KBM-7 (cell line): ENCODE measurements at places on chromosomes 6 and 20.

DNA sequence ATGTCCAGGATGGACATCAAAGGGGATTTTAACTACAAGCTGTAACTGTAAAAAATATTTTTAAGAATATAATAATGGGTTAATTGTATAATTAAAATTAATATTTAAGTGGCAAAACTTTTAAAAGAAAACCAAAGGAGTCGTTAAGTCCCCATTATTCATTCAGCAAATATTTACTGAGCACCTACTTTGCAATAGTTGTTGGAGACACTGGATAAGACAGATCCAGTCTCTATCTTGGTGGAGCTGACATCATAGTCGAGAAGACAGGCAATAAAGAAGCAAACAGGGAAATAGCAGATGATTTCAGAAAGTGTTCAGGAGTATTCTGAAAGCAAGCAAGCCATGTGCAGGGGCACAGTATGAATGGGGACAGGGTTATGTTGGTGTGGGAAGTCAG lies 137.0 kb downstream of the CEBPB start:
- DNase-seq: no peak

DNA sequence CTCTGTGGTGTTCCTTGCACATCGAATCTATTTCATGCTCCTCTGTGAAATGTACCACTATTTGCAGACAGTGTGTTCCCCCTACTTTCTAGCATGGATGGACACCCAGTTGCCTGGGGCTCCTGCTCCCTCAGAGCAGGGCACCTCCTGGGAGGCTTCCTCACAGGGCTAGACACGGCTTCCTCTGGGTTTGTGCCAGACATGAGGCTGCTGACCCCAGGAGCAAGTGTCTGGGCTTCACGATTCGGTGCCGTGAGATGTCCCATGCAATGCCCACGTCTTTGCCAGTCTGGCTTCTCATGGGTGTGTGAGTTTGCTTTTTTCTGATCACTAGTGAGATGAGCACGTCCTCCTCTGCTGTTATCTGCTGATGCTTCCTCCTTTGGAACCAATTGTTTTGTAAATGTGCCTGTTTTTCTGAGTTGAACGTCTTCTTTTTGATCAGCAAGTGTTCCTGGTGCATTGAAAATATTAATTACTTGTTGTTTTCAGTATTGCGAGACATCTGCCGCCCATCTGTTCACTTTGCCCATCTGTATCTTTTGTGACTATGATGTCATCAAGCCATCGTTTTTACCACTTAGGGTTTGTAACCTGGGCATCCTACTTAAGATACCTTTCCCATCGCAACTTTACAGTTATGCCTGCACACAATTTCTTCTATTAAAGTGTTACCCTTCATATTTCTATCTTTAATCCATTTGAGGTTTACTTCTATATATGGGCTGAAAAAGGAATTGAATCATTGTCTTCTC lies 92.0 kb downstream of the TTLL2 start:
- no peak for DNase-seq

DNA sequence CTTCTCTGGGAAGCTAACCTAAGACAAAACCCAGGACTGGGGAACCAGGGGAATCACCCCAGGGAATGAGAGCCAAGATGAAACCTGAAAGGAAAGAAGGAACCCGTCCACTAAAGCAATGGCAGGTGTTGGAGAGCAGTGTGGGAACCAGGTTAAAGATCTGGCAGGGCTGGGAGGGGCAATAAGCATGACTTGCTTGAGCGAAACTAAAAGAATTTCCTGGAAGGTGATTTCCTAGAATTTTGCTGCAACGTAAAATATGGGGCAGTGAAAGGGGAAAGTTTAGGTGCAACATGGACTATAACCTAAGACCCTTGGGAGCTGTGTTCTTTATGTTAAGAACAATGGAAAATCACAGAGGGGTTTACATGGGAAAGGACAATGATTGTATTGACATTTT lies 126.2 kb upstream of the SSTR4 start:
- no peak for DNase-seq

DNA sequence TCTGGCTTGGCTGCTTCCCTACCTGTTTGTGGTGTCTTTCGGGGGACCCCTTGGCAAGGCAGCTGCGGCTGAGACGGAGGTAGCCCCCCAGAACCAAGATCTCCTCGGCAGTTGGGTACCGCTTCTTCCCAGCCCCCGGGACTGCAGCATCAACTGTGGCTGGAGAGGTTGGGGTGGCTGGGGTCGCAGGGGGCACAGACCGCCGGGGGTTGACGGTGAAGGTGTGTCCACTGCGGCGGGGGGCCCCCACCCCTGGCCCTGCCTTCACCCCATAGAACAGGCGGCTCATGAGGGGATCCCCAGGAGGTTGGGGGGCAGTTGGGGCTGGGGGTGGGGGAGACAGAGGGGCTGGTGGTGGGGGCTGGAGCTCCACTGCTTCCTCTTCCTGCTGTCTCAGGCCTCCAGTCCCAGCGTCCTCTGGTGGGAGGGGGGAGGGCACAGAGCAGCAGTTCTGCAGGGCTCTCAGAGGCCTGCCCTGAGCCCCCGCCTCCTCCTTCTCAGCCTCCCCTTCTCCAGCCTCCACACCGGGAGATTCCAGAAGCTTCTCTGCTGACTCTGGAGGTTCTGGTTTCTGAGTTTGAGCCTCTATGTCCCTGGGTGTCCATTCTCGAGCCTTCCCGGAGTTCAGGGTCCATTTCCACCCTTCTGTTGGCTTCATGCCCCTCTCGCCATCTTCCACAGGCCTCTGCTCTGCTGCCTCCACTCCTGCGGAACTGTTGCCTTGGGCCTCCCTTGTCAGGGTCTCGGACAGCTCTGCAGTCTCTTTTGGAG lies 1.9 kb downstream of the PPP1R18 start:
- peak; percentile 72 for DNase-seq

- DNase-seq: peak; percentile 74
These were observed 13.7 kb downstream of the RIPK1 start for GRCh38 chr6:3081960-3082359.

DNA sequence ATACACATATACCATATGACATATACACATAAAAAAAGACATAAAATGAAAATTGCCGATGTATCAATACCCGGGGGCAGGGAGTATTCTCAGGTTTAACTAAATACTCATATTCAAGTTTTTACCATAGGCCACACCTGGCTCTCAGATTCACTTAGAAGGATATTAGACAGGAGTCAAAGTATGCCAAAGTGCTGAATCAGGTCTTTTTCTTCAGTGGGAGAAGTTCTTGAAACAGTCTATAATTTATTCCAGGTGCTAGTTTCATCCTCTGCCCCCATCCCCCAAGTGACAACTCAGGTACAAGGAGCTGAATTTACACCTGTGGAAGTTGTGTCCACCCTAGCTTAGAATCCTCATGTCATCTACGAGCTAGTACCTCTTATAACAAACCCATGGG lies 8.5 kb upstream of the HLA-DRA start:
- DNase-seq: no peak

DNA sequence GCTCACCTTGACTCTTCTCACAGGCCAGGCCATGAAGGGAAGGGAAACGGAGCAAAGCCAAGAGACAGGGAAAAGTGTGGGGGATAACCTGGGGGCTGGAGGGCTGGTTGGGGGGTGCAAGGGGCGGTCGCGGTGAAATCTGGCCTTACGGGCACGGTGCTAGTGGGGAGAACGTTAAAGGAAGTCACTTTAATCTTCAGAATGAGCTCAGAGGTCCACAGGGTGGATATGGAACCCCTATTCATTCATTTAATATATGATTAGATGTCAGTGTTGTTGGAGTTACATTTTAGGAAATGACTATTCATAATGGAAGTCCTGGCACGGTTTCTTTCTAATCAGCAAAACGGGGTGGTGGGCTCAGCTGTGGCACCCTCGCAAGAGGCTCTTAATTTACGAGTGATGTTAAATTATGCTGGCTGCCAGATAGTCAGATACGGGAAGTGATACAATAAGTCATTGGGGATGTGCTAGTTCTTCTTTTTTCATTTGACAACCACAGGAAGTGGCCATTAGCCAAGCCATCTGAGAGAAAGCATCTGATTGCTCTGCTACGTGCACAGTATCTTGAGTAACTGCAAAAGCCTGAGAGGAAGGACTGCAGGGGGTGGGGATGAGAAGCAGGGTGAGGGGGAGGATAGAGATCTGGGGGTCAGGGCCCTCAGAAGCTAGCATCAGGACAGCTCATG lies 253.0 kb downstream of the QKI start:
- DNase-seq: peak; percentile 87

DNA sequence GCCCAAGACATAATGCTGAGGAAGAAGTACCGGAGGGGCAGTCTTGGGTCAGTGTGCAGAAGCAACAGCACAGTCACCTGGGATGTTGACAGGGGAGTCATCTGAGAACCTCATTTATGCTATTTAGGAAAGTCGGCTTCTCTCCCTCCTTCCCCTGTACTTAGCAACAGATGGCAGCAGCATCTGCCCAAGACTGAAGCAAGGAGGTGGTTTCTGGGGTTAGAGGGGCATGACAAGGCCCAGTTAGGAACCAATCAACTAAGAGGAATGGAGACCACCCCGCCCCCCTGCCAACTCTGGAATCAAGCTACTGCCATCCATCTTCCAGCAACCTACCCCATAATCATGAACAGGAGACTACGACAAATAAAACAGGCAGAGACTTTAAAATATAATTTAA lies 21.7 kb downstream of the RIPK1 start:
- DNase-seq: no peak

GRCh38 chr6:46186583-46186982 lies 15.8 kb upstream of the ENPP5 start:
- no peak for DNase-seq

DNA sequence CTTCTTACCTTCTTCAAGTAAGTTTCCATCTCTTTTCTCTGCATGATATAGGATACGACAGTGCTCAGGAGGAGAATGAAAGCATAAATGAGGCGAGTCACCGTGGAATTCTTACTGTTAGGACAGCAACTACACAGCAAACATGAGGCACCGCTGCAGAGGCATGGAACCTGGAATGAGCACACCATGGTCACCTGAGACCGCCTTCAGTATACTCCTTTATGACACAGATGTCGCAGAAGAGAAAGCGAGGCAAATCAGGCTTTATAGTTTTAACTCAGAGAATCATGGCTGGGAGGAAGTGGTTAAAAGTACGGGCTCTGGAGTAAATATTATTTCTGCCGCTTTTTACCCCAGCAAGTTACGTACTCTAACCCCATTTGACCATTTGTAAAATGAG lies 8.0 kb downstream of the SERINC3 start:
- no peak for DNase-seq

DNA sequence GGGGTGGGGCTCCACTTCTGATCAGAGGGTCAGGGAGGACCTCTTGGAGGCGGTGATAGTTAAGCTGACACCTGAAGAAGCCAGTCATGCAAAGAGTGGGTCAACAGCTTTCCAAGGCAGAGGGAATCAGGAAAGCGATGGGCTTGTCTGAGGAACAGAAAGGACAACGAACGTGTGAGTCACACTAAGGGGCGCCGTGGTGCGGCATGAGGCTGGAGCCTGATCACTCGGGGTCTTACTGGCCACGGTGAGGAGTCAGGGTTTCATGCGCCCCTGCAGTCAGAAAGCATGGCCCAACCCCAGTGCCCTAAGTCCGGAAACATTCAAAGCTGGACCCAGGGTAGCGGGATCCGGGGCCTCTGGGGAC lies 50.6 kb upstream of the SLC32A1 start:
- DNase-seq: no peak

GRCh38 chr6:73696966-73697655 lies 1.1 kb downstream of the CD109 start:
- peak; percentile 19 for DNase-seq

- DNase-seq: no peak
These were observed 15.5 kb upstream of the CARMIL1 start for GRCh38 chr6:25263657-25264056.

- no peak for DNase-seq
These were observed 31.8 kb downstream of the MLIP start for GRCh38 chr6:54142889-54143519.

- peak; percentile 97 for DNase-seq
These were observed 28.7 kb downstream of the MYB start for GRCh38 chr6:135209803-135210202.

GRCh38 chr6:39432330-39433025 lies 110.0 kb upstream of the KCNK16 start:
- DNase-seq: no peak
